Fibroblast of upper back skin (primary cell): ENCODE measurements at places on chromosomes 1 and 21.

DNA sequence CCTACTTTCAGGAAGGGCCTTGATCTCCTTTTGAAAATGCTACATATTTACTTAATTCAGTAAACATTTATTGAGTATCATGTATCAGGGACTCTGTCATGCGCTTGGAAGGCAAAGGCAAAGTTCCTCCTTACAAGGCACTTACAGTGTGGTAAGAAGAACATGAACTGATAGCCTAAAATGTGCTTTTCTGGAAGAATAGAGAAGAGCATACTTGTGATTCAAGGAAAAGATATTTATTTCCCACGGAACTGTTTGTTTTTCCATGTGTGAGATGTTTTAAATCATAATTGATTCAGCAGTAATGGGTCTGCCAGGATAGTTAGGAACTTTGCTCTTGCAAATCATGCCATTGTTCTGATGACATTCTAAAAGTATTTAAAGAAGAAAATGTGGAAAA is 110.1 kb upstream of the ZNHIT6 start:
- peak; percentile 46 for DNase-seq

GRCh38 chr21:38379147-38379546 is 119.1 kb downstream of the ERG start:
- no peak for DNase-seq

GRCh38 chr1:176669782-176670181 is 206.8 kb downstream of the PAPPA2 start:
- no peak for DNase-seq

DNA sequence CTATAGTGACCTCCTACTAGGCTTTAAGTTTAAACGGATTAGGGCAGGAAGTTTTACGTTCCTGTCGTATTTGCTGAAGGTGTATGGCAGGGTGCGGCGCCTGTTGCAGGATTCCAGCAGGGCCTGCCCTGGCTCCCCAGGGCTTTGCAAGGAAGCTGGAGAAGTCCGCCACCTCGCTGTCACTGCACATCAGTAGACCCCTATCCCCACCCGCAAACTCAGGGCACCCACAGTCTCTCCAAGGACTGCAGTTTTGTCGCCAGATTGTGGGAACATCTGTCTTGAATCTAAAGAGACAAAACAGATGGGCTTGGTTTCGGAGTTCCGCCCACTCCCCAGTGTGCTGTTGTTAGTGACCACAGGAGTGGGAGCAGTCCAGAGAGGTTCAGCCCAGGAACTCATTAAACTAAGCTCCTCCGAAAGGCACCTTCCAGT is 110.8 kb downstream of the CDC7 start:
- peak; percentile 60 for DNase-seq

DNA sequence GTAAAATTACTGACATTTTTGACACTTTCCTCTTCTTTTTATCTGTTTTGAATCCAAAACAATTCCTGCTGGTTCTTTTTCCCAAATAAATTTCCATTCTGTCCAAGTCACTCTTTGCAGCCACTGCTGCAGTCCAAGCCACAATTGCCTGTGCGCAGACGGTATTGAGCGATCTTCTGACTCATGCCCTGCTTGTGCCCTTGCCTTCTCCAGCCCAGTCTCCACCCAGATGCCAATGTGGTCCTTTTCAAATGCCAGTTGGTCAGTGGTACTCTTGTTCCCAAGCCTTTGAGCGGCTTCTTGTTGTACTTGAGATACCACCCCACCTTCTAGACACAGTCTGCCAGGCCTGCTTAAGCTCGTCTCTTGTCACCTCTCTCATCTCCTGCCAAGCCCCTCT is 78.9 kb downstream of the CAMTA1 start:
- no peak for DNase-seq

GRCh38 chr1:107501081-107501605 is 360.3 kb downstream of the NTNG1 start:
- no peak for DNase-seq

DNA sequence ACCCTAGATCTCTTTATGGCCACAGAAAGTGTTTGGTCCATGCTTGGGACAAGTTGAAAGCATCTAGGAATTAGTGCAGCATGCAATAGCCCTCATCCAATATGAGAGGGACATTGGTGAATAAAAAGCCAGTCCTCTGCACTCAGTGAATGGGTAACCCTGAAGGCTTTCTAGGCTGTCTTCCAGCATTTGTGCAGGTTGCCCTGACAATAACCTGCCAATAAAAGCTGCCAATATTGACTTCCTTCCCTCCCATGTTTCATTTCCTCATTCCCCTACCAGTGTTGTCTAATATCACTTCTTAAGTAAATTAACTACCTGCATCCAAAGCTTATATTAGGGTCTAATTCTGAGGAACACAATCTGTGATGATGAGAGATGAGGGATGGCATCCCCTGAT is 563.6 kb upstream of the NEGR1 start:
- no peak for DNase-seq

DNA sequence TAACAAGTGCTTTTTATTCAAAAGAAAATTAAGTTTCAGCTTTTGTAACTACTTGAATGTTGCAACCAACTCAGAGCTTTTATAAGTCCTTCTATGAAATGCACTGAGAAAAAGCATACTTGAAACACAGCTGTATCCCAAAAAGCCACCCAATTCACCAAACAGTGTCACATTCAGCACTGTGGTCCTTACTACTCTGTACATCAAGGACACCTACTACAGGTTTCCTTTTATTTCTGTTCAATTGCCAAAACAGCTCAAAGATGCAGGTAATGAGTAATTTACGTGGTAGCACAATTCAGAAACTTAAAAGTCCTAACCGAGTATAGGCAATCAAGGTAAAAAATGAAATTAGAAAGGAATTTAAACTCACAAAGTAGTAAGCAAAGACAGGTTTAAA is 2.5 kb downstream of the EIF4G3 start:
- no peak for DNase-seq

DNA sequence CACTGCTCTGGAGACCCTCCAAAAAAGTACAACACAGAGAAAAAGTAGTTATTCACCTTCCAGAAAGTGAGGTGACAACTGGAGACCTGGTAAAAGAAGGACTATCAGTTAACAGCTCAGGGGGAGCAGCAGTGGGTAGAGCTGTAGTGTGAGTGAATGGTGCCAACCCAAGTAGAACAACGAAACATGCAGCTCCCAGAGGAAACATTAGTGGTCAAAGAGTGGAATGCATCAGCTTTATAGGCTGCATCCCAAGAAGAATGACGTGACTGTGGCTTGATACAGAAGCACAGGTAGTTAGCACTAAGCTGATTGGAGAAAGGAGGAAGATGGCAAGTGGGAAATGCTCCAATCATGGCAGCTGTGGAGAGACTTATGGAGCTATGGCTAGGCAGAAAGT is 275.7 kb upstream of the CAMK1G start:
- DNase-seq, result peak; percentile 63

DNA sequence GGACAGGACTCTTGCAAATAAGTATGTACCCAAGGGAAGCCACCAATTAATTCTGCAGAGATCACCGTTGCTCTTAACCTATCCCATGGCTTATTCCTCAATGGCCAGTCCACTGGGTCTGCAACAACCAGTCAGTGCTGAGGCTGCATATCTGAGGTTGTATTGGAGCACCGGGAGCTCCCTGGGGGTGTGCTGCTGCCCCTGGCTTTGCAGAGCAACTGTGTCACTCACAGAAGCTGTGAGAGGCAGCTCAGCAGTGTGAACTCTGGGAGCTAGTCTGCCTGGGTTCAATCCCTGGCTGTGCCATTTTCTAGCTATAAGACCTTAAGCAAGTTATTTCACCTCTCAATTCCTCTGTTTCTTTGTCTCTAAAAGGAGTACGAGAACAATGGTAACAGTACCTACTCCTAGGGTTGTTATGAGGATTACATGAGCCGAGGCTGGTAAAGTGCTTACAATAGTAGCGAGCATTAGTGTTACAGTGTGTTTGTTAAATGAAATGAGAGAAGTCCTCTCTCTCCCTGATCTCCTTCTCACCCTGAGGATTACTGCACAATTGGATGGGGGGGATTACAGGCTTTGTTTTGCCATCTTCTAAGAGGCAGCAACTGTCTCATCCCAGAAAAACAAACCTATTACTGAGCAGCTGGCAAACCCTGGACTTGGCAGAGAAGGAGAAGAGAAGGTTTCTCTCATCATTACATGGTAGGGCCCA is 3.6 kb downstream of the RXRG start:
- no peak for DNase-seq

GRCh38 chr1:197351821-197352440 is 83.9 kb downstream of the CRB1 start:
- no peak for DNase-seq

GRCh38 chr1:77513839-77514763 is 168.4 kb downstream of the ZZZ3 start:
- peak; percentile 96 for DNase-seq

DNA sequence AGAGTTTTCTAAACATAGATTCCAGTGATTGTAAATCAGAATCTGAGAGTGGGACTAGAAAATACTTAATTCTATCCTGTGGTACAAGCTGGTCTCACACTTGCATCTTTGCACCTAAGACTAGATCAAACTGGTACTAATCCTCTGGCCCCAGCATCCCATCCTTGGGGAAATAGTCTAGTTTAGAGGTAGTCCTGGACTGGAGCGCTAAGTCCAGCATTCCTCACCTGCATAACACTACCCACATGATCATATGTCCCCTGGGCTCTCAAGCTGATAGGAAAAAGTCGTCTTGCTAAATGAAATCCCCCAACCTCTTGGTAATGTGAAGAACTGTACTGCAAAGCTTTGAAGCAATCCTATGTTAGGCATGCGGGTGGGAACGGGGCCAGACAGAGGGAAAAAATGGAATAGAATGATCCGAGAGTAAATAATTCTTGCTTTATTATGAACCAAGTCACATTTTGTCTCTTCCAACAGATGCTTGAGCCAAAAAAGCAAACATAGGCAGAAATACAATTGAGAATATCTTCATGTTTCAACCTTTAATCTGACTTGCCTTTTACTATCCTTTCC is 4.8 kb downstream of the COX20 start:
- no peak for DNase-seq

DNA sequence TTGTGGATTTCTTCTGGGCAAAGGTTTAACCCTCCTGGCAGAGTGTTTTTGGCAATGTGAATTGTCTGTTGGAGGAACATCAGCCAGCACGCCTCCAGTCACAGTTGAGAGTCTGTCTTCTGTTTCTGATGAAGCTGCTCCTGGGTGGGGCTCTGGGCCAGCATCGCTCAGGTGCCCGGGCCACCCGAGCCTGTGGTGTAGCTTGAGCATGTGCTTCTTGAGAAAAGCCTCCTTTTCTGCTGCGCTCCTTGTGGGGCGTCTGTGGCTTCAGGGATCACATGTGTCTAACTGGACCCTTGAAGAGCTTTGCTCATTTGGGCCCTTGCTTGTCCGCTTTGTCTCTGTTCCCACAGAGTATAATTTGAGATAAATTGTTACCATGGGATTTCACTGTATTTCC is 7.2 kb downstream of the RER1 start:
- no peak for DNase-seq

DNA sequence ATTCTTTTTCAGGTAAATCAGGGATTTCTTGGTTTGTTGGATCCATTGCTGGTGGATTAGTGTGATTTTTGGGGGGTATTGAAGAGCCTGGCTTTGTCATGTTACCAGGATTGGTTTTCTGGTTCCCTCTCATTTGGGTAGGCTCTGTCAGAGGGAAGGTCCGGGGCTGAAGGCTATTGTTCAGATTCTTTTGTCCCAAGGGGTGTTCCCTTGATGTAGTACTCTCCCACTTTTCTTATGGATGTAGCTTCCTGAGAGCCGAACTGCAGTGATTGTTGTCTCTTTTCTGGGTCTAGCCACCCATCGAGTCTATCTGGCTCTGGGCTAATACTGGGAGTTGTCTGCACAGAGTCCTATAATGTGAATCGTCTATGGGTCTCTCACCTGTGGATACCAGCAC is 17.6 kb upstream of the CCSAP start:
- no peak for DNase-seq

- no peak for DNase-seq
These were observed 93.8 kb downstream of the USP25 start for GRCh38 chr21:15823486-15824150.

DNA sequence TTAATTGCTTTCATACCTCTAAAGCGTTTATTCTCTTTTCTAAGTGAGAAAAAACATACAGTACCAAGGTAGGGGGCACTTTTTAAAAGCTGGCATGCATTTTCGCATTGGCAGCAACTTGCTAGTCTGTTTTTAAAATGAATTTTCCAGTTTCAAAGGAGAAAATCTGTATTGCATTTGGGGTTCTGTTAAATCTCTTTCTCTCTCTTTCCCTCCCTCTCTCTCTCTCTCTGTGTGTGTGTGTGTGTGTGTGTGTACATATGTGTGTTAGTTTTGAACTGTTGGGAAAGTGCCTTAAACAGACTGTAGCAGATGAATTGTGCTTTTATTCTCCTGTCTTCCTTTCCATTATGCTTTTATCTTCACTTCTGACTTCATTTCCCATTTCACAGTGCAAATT is 7.3 kb downstream of the NIBAN1 start:
- DNase-seq, result no peak

- peak; percentile 56 for DNase-seq
These were observed 9.0 kb upstream of the RPL5 start for GRCh38 chr1:92822879-92823278.

GRCh38 chr1:8765198-8765597 is 52.2 kb downstream of the RERE start:
- no peak for DNase-seq

- DNase-seq, result no peak
These were observed 66.8 kb upstream of the SLC44A3 start for GRCh38 chr1:94753171-94753972.

DNA sequence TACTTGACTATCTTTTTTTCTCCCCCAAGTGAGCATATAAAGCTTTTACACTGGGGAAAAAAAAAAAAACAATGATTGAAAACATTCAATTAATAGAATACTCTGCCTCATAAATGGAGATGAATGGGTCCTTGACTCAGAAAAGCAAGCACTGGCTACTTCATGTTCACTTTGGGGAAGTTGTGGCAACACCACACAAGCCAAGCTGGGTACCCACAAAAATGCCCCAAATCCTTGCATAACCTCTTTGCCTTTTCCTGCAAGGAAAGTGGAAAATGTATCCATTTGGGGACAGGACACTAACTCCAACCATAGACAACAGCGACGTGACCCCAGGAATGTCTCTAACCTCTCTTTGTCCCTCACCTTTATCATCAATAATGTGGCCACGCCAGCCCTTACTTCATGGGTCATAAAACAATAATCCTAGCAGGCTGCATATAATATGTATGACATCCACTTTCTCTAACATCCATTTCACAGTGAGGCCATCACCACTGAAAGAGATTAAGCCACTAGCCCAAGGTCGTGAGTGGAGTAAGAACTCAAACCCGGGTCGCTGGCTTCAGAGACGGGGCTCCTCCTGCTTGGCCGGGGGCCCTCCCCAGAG is 2.3 kb downstream of the ECE1 start:
- DNase-seq, result no peak

GRCh38 chr21:32947736-32948135 is 78.0 kb upstream of the OLIG2 start:
- no peak for DNase-seq

DNA sequence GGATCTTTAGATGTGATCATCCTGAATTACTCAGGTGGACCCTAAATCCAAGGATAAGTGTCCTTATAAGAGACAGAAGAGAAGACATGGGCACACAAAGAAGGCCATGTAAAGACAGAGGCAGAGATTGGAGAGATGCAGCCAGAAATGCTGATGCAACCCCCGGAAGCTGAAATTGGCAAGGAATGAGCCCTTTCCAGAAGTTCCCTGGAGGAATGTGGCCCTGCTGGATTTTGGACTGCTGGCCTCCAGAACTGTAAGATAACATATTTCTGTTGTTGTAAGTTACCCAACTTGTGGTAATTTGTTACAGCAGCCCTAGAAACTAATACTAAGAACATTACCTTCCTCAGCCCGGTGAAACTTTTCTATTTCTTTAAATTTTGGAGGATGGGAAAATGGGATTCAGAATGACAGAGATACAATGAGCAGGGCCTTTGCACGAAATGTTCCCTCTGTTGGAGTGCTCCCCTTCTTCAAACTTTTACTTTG is 11.2 kb upstream of the PLPP3 start:
- DNase-seq, result peak; percentile 60
